ENCODE measurements at places on chromosomes 11 and 22.
A peak's percentile ranks its signal among the peaks of the same experiment; 100 is the strongest.

- no peak for DNase-seq
Observed at GRCh38 chr22:20437613-20438426, at the start of gene SCARF2. Gene SCARF2 (minus strand): TSS chr22:20437825. CDS start chr22:20437754, 71 bp downstream.

DNA sequence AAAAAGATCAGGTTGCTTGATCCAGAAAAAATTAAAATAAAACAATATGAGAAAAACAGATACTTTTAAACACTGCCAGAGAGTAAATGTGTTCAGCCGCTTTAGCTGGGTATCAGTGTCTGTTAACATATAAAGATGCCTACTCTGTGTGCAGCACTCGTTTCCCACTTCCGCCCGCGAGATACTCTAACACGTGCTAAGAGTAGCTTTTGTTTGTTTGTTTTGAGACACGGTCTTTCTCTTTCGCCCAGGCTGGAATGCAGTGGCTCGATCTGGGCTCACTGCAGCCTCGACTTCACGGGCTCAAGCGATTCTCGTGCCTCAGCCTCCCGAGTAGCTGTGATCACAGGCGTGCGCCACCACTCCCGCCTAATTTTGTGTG is 531 bp upstream of the MEN1 start:
- DNase-seq: no peak

GRCh38 chr11:74592063-74592440 is 330 bp upstream of the POLD3 start:
- DNase-seq: peak; percentile 11

GRCh38 chr11:45405916-45406670 is 120.0 kb upstream of the SYT13 start:
- DNase-seq: no peak

GRCh38 chr22:47422736-47423135 is 660.3 kb downstream of the TBC1D22A start:
- no peak for DNase-seq

DNA sequence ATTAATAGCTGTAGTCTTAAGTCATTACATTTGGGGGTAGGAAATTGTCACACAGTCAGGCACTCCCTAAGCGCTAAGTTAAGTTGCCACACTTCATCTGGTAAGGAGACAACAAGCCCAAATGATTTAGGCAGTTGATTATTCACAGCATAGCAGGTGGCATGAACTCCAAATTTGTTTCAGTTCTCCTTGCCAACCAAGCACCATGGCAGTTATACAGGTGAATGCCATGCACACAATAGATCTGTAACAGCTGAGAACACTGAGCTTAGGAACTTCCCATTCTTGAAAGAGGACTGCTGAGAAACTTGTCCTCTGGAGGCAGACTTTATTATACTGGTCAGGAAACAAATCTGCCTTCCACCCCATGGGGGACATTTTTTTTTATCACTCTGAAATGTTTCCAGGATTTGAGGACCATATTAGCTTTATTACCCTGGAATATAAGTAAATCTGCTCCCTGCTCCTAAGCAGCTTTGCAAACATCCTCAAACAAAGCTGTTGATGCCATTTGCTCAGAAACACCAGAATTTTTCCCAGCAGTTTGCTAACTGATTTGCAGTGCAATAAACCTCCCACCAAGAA is 5.1 kb upstream of the INTS4 start:
- no peak for DNase-seq

GRCh38 chr22:19448076-19448607 is 631 bp upstream of the C22orf39 start:
- peak; percentile 45 for DNase-seq

- no peak for DNase-seq
Observed at GRCh38 chr11:4957396-4957795, 1.9 kb upstream of the OR51A2 start.
